Hematopoietic multipotent progenitor cell treated with erythropoietin and hydrocortisone succinate and interleukin-3 and kit ligand, for 8 days (in vitro differentiated cells): ENCODE measurements at places on chromosomes 2 and 18.

- no peak for DNase-seq
These were observed 7.9 kb downstream of the MAP3K2 start for GRCh38 chr2:127379712-127380355.

- no peak for DNase-seq
These were observed 208.9 kb downstream of the ASB1 start for GRCh38 chr2:238635647-238636051.

- DNase-seq = no peak
These were observed 7.2 kb upstream of the DCTN1 start for GRCh38 chr2:74387346-74387745.

DNA sequence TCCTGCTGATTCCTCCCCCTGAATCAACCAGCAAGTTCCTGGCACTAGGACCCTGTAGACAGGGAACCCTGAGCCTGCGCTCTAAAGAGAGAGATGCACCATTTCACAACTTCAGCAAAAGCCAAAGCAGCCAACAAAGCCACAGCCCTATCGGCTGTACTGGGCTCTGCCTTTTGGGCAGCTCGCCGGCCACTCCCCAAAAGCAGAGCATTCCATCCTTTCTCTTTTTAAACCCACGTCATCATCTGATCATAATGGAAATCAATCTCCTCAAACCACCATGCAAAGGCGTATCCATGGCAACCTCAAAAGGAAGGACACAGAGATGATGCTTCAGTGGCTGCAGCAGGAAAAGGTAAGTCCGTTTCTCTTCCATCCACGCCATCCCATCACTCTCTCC is 5.3 kb upstream of the DCTN1 start:
- DNase-seq = no peak

GRCh38 chr2:73927344-73927743 is 664 bp downstream of the DGUOK start:
- no peak for DNase-seq

- no peak for DNase-seq
These were observed 9.2 kb upstream of the BBS5 start for GRCh38 chr2:169469952-169470572.
